ENCODE measurements at places on chromosomes 1 and 21.

- DNase-seq: no peak
These were observed 12.2 kb downstream of the SARS1 start for GRCh38 chr1:109225711-109226445.

DNA sequence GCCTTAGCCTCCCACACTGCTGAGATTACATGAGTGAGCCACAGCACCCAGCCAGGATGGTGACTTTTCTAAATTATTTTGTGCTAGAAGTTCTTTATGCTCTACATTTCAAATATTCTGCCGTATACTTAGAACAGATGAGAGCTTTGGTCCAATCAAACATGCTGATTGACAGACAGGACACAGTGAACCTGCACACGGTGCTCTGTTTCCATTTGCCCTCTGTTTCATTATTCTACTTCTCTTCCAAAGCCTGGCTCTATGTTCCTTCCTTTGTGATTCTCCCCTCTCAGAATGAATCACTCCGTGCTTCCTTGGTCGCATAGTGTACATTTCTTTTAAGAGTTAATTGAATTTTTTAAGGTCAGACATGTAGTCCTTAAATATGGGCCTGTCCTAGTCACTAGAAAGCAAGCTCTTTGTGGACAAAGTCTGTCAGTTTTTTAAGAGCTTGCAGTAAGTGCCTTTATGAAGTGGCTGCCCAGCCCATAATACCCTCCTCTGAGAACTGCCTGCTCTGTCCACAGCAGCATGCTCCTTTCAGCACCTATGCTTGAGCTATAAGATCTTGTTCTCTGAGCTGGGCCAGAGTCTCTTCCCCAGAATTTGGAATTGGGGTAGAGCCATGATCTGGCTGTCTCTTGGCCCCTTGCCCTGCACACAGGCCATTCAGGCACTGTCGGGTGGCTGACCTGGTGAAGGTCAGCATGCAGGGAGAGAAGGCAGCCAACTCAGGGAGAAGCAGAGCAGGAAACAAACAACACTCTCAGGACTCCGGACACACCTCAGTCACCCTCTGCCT lies 66.8 kb upstream of the SLC44A3 start:
- no peak for DNase-seq

GRCh38 chr1:167276969-167277368 lies 56.3 kb downstream of the POU2F1 start:
- DNase-seq: no peak

DNA sequence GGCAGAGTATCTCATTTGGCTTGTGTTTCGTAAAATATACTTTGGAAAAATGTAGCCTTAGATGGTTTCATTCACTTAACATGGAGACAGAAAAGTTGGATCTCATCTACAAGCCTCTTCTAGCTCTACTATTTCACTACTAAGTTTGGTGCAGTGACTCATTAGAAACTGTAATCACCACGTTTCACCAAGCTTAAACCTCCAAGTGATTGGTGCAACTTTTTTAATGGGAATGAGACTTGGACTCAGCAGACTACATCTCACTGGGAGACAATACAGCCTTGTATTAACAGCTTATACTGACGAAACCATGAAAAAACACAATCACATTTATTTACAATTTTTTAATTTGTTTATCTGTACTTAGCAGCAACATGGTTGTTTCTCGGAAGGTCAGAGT lies 29.9 kb upstream of the NRIP1 start:
- DNase-seq: no peak

GRCh38 chr1:4298361-4299083 lies 355.9 kb upstream of the AJAP1 start:
- no peak for DNase-seq

- DNase-seq: no peak
These were observed 9.0 kb upstream of the RHBG start for GRCh38 chr1:156359973-156360372.

DNA sequence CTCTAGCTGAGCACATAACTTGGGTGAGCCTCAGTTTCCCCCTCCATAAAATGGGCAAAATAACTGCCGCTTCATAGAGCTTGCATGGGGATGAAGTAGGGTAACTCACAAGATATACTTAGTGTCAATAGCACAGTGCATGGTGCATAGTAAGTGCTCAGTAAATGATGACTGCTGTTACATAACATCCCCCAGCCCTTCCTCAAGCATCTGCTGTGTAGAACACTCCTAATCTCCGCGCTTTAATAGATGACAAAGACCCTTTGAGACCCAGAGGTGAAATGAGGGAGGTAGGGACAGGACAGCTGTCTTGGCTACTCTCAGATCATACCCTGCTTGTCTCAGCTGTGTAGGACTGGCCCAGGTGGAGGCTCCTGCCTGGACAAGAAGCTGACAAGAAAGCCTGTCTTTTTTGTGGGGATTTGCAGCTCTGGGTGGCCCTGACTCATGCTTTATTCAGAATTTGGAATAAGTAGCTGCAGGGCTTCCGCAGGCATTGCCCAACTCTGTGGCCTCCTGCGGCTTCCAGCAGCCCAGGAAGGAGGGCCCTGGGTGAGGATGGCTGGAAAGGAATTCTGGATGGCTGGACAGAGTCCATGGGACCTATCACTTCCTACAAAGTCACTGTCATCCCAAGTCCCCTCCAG lies 20.7 kb upstream of the PADI4 start:
- no peak for DNase-seq

DNA sequence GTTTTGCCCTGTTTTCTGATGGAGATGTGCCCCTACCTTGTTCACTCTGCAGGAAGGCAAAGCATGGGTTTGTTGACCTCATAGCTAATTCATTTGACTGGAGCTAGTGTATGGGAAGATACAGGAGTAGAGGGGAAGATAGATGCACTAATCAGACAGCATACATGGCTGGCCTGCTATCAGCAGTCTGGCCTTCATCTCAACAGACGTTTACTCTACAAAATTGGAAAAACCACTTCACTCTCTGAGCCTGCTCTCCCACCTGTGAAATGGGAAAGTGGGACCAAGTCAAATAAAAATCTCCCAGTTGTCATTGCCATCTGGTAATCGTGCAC lies 235.2 kb upstream of the RAB4A start:
- DNase-seq: no peak

- no peak for DNase-seq
These were observed 20.3 kb downstream of the TNNT2 start for GRCh38 chr1:201357211-201357610.

- peak; percentile 20 for DNase-seq
These were observed 29.5 kb downstream of the ARHGEF16 start for GRCh38 chr1:3483801-3484444.

DNA sequence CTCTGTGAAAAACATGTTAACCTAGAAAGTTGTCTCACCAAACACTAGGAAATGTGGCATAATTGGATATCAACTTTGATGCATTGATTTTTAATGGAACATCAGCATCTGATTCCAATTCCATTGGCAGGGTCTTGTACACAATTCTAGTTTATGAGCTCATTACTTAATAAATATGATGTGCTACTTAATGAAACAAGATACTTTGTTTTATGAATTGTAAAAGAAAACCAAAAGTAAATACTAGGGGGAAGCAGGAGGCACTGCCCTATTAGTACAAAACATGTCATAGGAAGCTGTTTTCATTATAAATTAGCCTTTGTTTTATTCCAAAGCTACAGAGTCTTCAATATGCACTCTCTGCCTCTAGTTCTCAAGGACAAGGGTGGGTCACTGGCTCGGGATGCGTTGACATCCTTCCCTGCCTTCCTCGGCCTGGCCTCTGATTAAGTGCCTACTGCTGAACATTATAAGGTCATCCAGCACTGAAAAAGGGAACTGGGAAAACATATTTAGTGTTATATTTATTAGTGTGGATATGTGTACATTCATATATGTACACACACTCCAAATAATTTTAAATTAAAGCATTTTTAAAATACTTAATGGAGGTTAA lies 185.2 kb downstream of the USH2A start:
- no peak for DNase-seq

DNA sequence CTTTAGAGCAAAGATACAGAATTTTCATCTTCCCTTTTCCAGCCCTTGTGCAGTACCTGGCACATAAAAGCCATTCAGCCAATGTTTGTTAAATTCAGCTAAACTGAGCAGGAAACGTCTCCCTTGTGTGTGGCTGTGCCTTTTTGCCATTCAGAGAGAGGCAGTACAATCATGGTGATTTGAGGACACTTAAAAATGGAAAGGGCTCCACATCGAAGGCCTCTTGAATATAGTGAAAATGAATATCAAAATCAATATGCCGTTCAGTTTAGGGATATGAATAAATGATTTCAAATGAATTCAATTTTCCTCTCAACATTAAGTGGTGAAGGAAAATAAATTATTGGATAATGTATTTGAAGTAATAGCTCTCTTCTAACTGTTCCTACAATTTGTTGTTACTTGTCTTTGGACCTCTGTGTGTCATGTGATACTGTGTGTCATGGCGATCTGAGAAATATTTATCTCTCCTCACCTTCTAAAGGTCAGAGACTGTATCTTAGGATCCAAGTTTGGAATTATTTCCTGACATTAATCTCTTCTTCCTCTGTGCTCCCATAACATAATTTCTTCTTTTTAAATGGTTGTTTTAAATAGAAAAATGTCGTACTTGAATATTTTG lies 355.6 kb upstream of the ST6GALNAC5 start:
- DNase-seq: no peak

DNA sequence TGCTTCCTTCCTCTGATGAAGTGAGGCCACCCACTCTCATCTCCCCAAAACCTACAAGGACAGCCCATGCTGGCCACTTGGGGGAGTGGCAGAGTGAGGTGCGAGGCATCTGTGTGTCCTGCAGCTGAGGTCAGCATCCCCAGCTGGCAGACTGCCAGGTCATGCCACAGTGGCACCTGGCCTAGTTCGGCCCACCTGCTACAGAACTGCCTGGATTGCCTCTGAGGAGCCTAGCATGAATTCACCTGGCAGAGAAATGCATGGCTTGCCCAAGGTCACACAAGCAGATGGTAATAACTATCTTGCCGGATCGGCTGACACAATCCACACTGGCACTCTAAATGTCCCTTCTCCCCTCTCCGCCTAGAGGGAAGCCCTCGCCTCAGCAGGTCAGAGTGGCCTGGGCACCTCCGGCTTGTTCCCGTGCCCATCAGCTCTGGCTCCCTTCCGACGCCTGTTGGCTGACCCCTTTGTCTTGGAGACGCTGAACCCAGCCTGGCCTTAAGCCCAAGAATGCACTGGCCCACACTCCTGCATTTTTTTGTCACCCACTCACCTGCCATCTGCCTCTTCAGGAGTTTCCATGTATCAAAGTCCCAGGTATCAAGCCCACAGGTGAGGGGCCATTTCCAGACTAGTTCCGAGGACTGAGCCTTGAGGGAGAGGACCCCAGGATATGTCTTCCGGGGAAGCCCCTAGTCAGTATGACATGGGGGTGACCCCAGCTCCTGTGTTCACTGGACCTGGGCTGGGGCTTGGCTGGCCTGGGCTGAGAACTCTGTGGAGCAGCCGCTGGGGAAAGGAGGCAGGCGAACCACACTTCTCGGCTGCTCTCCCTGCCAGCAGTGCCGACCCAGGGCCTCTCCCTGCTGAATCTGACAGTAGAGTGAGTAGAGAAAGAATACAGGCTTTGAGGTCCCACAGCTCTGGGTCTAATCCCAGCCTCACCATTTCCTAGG lies 21.7 kb downstream of the ECE1 start:
- no peak for DNase-seq

GRCh38 chr1:39722495-39722894 lies 16.2 kb upstream of the PPIE start:
- no peak for DNase-seq

GRCh38 chr1:17181781-17182464 lies 23.0 kb upstream of the PADI1 start:
- DNase-seq: no peak

DNA sequence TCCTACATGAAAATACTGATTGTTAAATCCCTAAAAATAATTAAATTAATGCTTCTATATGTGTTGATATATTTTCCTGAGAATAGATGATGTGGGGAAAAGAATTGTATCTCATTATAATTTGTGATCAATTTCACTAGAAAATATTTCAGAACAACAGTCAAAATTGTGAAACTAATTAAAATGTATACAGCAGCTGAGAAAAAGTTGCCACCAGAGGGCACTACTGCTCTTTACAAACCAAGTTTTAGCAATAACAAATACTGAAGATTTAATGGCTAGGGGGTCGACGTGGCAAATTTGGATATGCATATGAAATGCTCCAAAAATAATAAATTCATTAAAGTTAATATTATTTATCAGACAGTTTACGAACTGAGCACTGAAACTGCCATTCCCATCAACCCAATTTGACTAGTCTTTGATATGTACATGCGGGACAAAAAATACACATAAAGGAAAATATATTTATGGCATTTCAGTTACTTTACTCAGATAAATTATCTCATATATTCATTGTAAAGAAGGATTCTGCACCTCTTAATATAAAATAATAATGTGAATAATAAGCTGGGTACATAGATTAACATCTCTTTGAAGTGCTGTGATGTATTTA lies 96.3 kb upstream of the TMPRSS15 start:
- no peak for DNase-seq

DNA sequence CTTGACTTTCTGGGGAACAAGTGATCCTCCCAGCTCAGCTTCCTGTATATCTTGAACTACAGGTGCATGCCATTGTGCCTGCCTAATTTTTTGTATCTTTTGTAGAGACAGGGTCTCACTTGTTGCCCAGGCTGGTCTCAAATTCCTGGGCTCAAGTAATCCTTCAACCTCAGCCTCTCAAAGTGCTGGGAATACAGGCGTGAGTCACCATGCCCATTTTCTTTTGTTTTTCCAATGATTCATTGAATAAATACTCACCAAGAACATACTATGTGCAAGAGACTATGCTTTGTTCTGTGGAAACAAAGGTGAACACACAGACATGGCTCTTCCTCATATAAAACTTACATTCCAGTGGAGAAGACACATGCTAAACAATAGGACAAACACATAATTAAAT lies 407.8 kb upstream of the DAB1 start:
- DNase-seq: no peak

DNA sequence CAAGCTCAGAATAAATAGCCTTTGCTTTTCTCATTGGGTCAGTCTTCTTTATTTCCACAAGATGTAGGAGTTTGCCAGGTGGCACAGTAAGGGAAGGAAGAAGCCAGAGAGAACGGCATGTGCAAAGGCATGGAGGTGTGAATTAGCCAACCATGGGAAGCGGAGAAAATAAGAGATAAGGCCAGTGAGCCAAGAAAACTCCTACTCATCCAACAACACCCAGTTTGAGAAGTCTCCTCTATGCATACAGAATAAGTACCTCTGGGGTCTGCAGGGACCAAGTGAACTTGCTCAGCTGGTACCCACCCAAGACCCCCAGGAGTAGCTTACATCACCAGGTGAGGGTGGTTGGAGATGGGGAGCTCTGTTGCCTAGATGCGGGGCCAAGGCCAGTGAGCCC lies 66.7 kb downstream of the TAS1R2 start:
- DNase-seq: no peak

GRCh38 chr1:43383449-43383848 lies 6.2 kb downstream of the MED8 start:
- DNase-seq: no peak

GRCh38 chr1:74010206-74010605 lies 187.8 kb downstream of the LRRIQ3 start:
- DNase-seq: no peak

All from stimulated activated CD8-positive, alpha-beta memory T cell treated with anti-CD3 and anti-CD28 coated beads, Interleukin-7, amount 100 ng/mL, for 24 hours (primary cell).